Central memory CD4-positive, alpha-beta T cell (primary cell): ENCODE measurements at places on chromosomes 3 and 15.

DNA sequence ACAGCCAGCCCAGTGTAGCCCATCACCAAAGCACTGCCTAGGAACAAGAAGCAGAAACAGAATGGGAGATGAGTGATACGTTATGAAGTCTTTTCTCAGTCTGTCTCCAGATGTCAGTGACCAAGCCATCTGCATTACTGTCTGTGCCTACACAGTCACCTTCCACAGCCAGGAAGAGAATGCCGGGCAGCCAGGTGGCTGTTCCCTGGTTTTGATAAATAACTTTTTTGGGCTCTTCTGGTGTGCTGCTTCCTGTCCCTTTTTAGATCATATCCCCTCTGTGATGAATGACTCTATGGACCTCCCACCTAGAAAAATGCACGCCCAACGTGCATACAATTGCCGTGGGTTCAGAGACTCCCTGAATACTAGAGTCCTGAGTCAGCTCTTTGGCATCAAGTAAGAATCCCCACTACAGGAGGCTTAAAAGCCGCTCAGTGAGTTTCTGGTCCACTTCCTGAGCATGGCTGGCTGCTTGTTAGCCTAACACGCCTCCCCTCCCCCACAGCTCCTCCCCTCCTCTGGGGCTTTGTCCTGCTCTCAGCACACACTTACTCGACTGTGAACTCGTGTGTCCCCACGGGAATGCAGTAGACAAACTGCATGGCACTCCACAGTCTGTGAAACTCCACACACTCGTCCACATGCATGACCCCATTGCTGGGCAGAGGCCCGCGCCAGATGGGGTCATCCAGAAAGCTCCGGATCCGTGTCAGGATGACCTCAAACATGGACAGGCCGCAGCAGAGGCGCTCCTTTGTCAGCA is 34.7 kb downstream of the NIPA2 start:
- no peak for DNase-seq

DNA sequence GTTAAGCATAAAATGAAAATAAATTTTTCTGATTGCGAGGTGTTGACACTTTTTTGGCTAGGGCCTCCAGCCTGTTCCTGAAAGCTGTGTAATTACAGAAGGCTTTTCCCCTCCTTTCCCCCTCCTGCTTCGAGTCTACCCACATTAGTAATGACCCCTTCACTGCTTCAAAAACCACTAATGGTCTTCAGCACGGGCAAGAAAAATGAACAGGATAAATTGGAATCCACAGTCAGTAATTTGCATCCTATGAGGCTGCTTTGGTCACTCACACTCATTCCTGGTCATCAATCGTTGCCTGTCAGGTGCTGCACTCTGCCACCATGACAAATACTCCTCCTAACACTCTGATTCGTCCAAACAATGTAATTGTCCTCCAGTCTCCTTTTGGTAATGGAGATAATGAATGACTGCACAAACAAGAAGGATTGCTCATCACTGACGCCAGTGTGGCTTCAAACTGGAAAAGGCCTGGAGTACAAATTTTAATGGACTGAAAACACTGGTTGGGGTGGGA is 148.6 kb downstream of the MEIS2 start:
- DNase-seq = no peak

DNA sequence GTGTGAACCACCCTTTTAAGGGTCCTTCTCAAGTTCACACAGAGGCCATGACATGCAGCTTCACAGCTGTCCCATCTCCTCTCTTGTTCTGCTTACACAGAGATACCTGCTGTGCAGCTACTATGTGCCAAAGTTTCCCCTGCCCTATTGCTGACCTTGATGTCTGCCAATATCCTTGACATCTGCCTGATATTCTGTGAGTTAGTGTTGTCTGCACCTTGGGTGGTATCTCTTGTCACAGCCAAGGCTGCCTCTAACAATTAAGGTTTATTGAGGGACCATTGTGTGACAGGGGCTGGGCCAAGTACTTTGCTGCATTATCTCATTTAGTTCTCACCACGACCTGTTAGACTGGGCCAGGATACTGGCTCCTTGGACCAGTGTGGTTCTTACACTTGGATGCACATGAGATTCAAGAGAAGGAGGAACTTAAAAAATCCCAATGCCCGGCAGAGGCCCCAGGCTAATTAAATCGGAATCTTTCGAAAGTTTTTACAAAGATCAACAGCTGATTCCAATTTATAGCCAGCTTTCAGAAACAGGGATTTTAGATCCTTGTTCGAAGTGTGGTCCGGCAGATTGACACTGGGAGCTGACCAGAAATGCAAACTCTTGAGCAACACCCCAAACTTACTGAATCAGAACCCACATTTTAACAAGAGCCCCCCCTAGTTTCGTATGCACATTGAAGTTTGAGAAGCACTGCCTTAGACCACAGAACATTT is 178.6 kb downstream of the SATB1 start:
- no peak for DNase-seq

GRCh38 chr3:143375698-143376097 is 256.1 kb downstream of the CHST2 start:
- DNase-seq = no peak

- DNase-seq = no peak
Measured at GRCh38 chr15:96268442-96269204, 61.9 kb upstream of the NR2F2 start.

GRCh38 chr3:171980578-171981270 is 58.7 kb upstream of the FNDC3B start:
- no peak for DNase-seq

DNA sequence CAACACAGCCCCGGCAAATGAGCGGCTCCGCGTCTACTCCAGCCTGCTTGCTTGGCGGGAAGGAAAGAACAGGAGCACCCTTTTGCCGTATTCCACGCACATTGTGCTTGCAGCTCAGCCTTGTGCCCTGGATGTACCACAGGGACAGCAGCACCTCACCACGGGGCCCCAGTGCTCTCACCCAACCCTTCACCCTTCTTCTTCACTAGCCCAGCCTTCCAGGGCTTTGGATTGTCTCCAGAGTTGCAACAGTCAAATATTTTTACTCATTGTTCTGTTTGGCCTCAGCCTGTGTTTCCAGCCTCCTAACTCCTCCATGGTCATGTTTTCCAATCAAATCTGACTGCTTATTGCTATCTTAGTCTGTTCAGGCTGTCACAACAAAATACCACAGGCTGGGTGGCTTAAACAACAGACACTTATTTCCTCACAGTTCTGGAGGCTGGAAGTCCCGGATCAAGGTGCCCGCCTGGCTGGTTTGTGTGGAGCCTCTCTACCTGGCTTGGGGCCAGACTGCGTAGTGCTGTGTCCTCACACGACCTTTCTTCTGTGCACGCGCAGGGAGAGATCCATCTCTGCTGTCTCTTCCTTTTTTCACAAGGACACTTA is 79.2 kb upstream of the ABHD17C start:
- no peak for DNase-seq

DNA sequence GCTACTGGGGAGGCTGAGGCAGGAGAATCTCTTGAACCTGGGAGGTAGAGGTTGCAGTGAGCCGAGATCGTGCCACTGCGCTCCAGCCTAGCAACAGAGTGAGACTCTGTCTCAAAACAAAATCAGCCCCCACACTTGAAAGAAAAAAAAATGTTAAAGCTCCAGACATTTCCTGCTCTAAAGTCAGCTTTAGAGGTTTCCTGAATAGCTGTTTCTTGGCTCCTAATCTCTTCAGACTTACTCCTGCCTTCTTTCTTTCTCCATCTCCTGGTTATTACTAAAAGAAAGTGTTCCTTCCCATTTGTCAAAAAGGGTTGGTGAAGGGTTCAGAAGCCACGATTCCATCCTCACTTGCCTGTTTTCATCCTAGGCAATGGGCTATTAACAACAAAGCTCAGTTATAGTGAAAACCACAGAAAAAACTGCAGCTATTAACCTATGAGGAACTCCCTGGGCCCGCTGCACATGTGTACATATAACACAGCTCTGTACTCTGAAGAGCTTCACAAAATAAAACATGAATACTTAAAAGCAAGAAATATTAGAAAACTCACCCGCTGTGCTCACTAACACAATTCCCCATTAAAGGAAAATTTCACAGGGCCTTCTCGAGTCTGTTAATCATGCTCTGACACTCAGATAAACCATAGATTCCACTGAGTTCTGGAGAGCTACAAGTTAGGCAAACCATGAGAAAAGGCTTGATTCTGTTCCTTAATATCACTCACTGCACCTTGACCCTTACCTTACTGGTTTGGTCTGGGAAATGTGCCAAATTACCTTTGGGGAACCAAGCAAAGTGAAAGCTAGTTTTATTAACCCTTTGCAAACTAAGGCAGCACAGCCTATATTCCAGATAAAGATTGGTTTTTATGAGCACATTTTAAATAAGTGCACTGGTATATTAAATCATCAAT is 89.9 kb upstream of the TSPAN3 start:
- peak; percentile 13 for DNase-seq

DNA sequence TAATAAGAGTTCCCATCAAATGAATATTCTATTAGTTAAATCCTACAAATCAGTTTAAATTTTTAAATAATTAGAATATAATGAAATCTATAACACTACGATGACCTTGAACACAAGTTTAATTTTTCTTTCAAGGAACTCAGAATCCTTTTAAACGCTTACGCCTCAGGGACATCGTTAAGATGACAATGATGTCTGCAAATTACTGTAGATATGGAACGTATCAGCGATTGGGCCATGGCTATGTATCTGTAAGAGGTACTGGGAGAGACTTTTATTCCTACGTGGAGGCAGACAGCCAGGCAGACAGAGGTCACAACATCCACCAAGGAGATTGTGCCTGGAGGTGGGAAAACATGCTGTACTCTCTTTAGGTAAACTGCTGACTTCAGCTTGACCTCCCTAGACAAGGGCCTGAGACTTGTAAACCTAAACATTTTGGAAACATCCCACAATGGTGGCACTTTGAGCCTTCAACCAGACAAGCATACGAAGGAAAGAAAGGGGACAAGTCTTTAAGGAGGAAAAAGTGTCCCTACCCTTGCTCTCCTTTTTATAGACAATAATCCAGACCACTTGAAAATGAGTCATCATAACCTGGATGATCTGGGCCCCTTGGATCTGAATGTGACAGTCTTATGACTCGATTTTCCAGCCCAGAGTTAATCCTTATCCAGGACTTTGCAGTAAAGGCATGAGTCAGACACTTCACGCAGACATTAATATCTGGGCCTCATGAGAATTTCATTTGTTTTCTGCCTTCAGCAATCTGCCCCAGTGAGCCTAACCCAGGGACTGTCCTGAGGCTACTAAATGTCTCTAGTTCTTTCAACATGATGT is 6.8 kb upstream of the LDHAL6B start:
- DNase-seq = no peak

DNA sequence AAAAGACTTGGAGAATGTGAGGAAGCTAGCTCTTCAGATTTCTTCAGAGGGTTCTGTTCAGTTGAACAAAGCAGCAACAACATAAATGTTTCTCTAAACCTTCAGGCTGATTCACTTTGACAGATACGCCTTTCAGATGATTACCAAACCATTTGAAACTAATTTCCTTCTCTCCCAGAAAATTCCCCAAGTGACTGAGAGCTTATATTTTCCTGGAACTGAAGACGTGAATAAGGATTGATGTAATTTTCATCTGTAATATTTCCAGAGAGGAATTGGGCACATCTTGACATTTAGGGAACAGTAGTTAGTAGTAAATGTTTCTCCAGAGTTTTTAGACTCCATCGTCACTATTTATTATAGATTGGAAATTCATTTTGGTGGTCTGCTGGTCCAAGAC is 108.6 kb upstream of the AADACL2 start:
- no peak for DNase-seq

- no peak for DNase-seq
Measured at GRCh38 chr3:110568246-110568645, 503.4 kb upstream of the NECTIN3 start.

DNA sequence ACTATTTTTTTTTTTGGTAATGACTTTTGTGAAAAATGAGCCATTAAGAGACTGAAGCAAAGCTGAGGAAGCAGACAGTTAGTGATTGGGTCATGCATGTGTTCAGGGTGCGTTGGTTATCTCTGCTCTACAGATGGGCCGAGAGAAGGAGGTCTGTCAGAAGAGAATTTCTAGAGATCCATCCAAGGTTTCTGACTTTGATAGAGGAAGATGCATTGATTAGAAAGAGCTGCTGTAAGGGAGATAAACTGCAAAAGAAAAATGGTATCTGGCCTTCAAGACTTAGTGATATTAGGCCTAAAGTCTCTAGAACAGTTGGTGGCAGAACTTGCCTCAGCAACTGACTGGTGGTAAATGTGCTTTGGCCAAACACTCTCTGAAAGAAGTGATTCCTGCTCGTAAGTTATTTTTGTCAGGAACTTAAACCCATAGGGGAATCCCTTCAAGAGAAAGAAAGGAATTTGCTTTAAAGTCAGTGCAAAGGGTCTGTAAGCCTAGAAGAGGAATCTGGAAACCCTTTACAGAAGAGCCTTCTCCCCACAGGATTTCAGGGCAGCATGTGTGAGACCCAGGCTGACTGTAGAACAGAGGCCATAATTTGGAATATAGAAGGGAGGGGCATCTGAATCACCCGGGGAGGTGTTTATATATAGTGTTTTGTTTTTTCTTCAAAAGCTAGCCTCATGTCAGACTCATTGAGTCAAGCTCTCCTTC is 67.8 kb downstream of the OPA1 start:
- DNase-seq = no peak

GRCh38 chr3:185030399-185030798 is 122.5 kb downstream of the C3orf70 start:
- DNase-seq = no peak

DNA sequence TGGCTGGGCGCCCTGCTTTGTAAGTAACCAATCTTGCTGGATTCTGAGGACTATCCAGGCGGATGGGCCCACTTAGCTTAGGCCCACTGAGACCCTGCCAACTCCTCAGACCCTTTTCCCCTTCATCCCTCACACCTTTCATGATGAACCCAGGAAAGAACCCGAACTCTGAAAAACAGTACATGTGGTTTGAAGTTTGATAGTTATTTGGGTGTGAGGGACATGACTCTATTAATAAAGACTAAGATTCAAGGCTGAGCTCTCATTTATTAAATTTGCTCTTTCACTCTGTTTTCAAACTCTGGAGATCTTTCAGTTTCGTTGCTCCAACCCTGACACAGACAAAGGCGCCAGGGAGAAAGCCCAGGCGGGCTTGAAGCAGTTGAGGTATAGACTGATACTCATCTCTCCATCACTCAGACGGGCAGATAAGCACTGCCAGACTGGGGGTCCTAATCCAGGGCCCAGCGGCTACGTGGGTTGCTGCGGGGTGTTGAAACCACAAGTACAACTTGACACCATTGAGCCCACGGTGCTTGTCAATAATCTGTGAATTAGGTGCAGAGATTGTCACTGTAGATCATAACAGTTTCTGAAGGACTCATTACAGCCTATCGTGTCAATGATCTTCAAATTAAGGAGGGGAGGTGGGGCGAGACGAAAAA is 7.2 kb upstream of the SOX2 start:
- no peak for DNase-seq

- no peak for DNase-seq
Measured at GRCh38 chr15:87741350-87741749, 515.2 kb downstream of the NTRK3 start.

DNA sequence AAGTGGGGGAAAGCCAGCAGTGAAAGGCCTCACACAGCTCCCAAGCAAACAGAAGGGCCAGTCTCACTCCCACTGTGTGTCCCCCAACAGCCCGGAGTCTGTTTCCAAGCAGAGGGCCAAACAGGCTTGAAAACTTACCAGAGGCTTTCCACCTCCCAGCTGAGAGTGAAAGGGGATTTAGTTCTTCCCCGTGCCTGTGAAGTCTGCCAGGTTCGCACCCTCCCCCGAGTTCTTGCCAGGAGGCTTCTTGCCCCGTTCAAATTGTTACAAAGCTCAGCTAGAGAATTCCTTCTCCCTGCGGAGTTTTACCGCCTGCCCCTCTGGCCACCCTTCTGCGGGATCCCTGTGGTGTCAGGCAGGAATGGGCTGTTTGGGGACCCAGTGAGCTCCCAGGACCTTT is 68.0 kb upstream of the WNT7A start:
- DNase-seq = no peak
